ENCODE measurements at places on chromosomes 3 and 15.

GRCh38 chr15:74395319-74396145 lies 28.1 kb upstream of the CYP11A1 start:
- DNase-seq: no peak

- DNase-seq: no peak
Measured at GRCh38 chr3:76940181-76940770, 99.6 kb upstream of the ROBO2 start.

GRCh38 chr3:141656771-141657170 lies 81.3 kb upstream of the RNF7 start:
- no peak for DNase-seq

DNA sequence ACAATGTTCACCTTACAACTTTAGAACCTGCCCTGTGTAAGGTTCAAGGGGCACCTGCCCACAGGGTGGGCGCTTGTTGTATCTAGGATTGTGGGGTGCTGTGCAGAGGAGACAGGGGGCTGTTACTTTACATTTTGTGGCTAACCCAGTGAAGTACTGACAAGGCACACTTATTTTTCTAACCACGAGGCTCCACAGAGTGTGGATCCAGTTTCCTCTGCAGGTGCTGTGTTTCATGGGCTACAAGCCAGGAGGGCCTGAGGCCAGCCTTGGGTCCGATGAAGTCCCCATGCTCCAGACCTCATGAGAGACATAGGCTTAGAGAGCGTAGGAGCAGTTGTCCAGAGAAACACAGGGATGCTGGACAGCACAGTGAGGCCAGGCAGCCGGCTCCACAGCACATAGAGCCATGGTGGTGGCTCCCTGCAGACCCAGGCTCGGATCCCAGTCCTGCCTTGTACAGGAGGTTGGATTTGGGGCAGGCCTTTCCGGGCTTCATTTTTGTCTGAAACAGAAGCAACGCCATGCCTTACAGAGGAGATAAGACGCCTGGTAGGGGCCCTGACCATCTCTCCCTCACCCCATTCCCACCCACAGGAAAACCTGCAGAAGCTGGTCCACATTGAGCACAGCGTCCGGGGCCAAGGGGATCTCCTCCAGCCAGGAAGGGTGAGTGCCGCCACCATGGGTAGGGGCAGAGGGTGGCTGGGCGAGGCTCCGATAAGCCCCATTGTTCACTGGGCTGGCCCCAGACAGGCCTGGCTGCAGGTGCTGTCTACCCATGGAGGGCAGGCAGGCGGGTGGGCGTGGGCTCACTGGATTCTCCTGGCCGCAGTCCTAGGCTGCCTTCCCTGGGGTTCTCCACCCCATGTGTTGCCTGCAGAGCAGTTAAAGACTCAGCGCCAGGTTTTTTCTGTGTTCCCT lies 40.1 kb upstream of the NR2C2 start:
- DNase-seq: no peak

DNA sequence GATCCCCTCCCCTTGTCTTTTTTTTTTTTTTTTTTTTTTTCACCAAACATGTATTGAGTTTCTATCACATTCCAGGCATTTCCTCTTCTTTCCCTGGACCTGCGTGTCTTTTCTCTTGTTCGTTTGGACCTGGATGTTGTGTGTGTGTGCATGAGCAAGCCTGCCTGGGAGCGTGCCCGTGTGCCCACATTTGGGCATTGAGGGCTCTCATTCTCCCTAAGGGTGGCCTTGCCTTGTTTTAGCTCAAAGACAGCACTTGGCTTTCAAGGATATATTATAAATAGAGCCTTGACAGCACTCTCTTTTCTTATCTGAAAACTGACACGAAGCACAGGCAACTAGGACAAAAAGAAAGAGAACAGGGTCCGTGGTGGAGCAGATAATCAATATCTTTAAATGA lies 39.0 kb upstream of the SLC25A26 start:
- DNase-seq: no peak

DNA sequence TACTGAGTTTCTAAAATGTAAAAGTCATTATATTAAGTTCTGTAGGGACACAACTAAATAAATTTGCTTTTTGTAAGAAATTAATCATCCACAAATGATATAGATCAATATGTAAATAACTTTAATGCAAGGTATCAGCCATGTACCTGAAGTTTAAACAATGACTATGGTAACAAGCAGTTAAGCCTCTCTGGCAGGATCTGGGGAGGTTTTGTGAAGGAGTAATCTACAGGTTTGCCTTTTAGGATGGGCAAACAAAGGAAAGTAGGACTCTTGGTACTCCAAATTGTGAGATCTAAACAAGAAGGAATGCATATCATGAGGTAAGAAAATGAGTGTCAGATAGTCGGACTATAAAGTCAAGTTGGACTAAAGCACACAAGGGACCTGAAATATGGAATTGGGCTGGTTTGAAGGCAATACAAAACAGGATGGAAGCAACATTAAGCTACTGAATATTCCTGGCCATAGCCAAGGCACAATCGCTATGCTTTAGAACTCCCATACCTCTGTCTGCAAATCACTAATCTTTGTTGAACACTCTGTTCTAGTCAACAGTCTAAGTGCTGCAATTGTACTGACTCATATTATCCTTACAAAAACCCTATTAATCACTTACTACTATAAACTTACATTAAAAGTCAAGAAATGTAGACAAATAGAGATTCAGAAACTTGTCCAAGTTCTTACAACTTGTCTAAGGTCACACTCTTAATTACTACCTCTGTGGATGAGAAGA lies 412.8 kb downstream of the DIPK2A start:
- DNase-seq: no peak

DNA sequence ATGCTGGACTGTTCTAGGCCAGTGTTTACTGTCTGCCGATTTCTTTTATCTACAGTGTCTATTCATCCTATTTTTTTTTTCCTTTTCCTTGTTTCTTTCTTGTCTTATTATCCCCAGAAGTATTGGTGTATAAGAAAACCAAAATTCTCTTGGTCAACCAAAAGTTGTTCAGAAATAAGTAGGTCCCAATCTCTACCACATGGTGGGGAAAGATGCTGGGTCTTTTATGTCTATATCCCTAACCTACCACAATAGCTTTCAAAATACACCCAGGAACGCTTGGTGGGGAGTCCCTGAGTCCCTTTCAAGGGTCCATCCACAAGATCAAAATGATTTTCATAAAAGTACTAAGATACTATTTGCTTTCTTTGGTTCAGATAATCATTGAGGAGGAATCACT lies 225.6 kb downstream of the CLSTN2 start:
- no peak for DNase-seq

DNA sequence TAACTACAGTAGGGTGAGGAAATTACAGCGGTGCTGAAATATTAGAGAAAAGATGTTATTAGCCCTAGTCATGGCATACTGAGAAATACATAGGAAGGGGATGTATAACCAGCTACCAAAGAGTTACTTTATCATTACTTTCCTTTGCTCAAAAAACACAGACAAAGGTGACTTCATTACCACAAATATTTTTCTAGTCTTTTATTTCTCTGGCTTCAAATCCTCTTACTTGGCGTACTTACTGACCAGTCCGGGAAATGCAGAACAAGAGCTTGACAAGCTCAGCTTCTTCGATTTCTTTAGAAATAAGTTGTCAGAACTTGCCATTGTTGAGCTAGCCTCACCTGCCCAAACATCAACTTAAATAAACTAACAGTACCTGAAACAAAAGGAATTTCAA lies 142.1 kb upstream of the TMCO5A start:
- DNase-seq: no peak

DNA sequence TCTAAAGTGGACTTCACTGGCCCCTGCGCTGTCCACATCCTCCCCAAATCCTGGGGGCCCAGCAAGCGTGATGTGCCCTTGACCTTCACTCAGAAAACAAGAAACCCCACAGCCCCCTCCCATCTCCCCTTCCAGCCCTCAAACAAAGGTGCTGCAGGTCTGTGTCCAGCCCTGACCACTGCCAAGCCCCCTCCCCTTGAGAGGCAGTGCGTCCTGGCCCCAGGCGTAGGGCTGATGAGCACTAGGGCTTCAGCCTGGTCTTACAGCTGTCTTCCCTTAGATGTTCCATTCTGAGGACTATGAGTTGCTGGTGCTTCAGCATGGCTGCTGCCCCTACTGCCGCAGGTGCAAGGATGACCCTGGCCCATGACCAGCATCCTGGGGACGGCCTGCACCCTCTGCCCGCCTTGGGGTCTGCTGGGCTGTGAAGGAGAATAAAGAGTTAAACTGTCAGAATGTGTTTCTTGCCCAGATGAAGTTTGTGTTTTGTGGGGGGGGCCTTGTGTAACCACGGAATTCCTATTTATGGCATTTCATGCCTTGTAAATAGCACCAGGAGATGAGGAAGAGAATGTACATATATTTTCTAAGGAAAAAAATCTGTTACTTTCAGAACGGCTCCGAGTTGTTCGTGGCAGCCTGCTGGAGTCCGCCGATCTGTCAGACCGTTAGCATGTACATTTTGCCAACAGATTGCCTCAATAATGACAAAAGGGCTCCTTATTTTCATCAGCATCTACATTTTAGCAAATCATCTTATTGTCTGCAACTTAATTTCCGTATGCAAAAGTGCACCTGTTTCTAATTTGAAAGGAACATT lies 8.3 kb upstream of the RHO start:
- DNase-seq: no peak

DNA sequence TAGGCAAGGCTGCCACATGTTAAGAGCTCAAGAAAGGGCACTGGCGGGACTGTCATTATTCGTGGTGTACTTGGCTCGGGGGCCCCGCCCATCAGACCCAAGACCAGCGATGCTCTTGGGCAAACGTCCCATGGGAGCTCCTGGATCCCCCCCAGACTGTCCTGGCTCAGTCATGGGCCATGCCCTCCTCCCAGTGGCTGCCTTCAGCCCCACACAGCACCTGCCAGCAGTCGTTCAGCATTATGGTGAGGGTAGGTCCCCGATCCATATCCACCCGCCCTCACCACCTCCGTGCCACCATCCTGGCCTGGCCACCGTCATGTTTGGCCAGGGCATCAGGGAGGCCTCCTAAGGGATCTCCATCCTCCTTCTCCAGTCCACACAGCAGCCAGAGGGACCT lies 51.4 kb upstream of the IQSEC1 start:
- no peak for DNase-seq

- DNase-seq: peak; percentile 81
Measured at GRCh38 chr3:177357352-177358090, 160.2 kb upstream of the TBL1XR1 start.

- DNase-seq: no peak
Measured at GRCh38 chr15:62431008-62431797, 266.1 kb upstream of the C2CD4B start.

DNA sequence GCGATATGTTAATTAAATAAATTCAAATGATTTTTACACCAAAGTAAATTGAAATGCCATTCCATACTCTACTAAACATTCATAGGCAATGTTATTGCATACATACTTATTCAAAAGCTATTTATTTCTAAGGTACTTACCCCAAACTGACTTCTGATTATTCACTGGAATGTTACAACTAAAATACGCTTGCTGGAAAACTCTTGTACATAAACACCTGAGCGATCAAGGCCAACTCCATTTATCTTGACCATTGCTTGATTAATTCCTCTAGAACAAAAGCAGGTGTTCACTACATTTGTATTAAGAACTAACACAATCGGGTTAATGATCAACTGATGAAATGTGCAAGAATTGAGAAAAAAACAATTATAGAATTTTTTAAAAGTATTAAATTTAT lies at the start of gene SERPINI2:
Gene SERPINI2 (minus strand): TSS at position 180 of the 400 bp plus-strand sequence. CDS start 2,208 bp downstream, outside the sequence.
- no peak for DNase-seq

DNA sequence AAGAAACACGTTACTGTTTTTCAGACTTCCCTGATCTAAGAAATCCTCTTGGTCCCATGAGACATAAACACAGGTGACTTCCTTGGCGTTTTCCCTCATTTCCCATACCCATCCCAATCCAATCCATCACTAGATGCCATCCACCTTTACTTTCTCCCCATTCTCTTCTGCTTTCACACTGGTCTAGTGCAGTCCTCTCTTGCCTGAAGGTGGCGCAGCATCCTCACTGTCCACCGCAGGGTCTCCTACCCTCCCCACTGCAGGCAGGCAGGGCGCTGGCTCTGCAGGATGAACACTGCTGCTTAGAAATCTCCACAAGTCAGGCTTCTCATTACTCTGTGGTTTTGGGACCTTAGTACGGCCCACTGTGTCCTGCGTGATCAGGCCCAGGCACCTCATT lies 58.2 kb downstream of the RAB7A start:
- peak; percentile 28 for DNase-seq

- no peak for DNase-seq
Measured at GRCh38 chr3:125431912-125432790, 57.0 kb upstream of the ZNF148 start.

DNA sequence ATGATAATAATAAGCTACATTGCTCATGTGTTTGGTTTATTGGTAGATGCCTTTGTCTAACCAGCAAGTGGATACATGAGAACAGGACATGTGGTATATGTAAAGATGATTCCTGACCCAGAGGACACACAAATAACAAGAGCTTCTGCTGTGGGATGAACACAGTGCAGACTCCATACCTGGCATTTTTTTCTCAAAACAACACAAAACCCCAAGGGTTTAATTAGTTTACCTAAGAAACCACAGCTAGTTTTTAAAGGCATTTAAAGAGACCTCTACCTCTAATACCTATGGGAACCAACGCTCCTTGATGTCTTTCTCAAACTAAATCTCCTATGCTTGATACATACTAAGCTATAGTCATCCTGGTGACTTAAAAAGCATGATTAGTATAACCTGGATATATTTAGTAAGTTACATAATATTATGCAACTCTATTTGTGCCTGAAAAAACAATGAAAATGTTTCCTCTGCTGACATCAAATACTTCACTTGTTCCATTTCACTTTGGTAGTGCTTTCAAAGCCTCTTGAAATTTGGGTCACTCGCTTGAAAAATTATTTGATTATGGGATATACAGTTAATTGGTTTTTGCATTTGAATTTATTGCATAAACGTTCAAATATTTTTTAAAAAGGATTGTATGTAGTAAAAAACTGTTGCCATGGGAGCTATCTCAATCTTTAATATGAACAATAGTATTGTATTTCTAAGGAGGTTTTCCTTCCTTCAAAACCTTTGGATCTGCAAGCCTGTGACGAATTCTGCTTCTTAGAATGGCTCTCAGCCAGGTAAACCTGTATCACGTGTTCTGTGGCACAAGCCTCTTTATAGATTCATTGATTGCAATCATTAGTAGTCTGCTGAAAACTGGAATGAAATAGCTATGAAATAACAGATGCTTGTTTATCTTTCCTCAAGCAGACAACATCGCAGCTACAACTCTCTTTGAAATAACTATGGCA lies 233.0 kb upstream of the KCNMB2 start:
- DNase-seq: no peak

GRCh38 chr3:102037209-102037608 lies 187.9 kb downstream of the NFKBIZ start:
- DNase-seq: no peak

DNA sequence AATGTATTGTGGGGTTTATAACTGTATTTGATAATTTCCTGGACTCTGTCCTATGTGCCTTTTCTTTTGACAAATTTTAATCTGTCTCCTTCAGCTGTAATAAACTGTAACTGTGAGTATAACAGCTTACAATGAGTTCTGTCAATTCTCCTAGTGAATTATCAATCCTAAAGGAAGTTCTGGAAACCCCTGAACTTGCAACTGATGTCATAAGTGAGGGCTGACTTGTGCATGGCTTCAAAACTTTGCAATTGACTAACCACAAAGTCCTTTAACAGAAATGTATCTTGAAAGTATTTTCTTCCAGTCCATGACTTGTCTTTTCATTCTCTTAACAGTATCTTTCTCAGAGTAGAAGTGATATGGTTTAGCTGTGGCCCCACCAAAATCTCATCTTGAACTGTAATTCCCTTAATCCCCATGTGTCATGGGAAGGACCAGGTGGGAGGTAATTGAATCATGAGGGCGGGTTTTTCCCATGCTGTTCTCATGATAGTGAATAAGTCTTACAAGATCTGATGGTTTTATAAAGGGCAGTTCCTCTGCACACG lies 108.3 kb downstream of the TFDP2 start:
- peak; percentile 46 for DNase-seq

- no peak for DNase-seq
Measured at GRCh38 chr3:38169027-38169317, 3.6 kb downstream of the OXSR1 start.
